Stomach (tissue), 19 donors: ENCODE measurements at places on chromosomes 7 and 10. TPM values are rescaled to one million over a fixed set of nuclear protein-coding genes. Genes with fewer than 3 reads are reported as not detected.

MUC3A gene
- 0.62 TPM for polyA plus RNA-seq

DNA sequence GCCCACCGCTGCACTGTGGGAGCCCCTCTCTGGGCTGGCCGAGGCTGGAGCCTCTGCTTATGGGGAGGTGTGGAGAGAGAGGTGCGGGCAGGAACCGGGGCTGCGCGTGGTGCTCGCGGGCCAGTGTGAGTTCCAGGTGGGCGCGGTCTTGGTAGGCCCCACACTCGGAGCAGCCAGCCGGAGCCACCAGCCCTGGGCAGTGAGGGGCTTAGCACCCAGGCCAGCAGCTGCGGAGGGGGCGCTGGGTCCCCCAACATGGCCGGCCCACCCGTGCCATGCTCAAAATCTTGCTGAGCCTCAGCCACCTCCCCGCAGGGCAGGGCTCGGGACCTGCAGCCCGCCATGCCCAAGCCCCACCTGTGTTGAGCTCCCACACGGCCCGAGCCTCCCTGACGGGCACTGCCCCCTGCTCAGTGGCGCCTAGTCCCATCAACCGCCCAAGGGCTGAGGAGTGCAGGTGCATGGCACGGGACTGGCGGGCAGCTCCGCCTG, 856.8 kb upstream of the CELF2 start:
- H3K4me1 ChIP-seq, result no peaks in the 10 kb centered on the region
- DNase-seq, result no peak
- H3K27ac ChIP-seq, result no peak overlapping the region
- no peaks in the 10 kb centered on the region for H3K36me3 ChIP-seq
- H3K27me3 ChIP-seq, result no peaks in the 10 kb centered on the region

- no peak for DNase-seq
- no peaks in the 10 kb centered on the region for H3K36me3 ChIP-seq
- H3K4me1 ChIP-seq, result no peaks in the 10 kb centered on the region
- H3K27ac ChIP-seq, result peak overlapping the region; percentile 66
Observed at GRCh38 chr10:78763651-78764395, 304.9 kb upstream of the ZMIZ1 start.

- DNase-seq, result no peak
- peaks cover 5% of the 10 kb centered on the region for H3K4me1 ChIP-seq
- H3K4me3 ChIP-seq, result no peak overlapping the region
- no peaks in the 10 kb centered on the region for H3K36me3 ChIP-seq
- H3K27me3 ChIP-seq, result no peaks in the 10 kb centered on the region
- H3K27ac ChIP-seq, result no peak overlapping the region
Observed at GRCh38 chr7:151936207-151936606, 20.0 kb upstream of the GALNTL5 start.
